ENCODE measurements at places on chromosomes 3 and 15. TPM values are rescaled to one million over a fixed set of nuclear protein-coding genes. Genes with fewer than 3 reads are reported as not detected.

DNA sequence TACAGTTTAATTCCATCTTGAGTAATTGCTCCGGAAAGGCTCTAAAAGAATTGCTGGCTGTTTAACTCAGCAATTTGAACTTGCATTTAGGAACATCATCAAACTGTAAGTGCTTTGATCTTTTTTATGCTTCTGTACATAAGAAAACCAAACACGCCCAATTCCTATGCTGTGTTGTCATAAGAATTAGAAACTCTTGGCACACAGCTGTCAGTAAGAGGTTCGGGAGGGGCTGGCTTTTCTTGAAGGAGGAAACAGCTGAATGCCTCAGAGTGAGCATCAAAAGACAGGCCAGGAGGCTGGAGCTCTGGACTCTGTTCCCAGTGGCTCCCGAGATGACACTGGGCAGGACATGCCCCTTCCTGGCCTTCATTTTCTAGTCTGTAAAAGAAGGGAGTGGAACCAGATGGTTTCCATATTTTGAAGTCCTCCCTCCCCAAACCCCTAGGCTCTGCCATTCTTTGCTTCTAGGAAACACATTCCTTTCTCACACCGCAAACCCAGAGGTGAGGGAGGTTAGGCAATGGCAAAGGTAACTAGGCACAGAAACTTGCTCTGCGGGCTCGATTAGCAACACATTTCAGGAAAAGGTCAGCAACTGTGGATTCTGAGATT is 73.7 kb upstream of the DLG1 start:
- no peak for DNase-seq

DNA sequence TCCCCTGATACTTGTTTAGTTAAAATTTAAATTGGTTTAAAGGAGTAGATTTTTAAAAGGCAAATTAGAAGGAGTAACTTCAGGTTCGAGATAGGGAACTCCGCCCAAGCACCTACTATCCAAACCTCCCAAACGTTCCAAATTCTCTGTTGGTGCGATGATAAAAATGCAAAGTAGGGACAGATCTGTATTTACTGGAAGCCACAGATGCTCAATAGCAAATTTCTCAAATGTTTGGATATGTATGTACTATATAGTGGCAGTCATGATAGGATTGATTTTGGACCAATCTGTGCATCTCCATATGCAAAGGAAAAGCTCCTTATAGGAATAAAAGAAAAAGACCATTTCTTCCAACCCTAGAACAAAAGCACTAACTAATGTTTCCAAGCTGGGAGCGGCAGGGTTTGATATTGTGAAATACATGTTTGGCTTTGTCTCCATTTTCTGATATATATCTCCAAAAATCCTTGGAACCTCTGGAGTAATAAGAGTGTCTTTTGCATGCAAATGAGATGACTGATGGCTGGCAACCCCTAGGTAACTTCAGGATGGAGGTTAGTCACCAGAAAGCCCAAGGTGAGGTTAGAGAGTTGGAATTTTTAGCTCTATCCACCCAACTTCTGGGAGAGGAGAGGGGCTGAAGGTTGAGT is 15.6 kb downstream of the RTP2 start:
- DNase-seq = no peak

GRCh38 chr3:30011237-30011803 is 595.1 kb upstream of the TGFBR2 start:
- no peak for DNase-seq

GRCh38 chr3:168457954-168458539 is 362.3 kb upstream of the GOLIM4 start:
- no peak for DNase-seq

- DNase-seq = no peak
Observed at GRCh38 chr15:99441444-99441800, 124.4 kb upstream of the MEF2A start.

CCK gene
- 3.1 TPM for total RNA-seq

TIPIN gene
- 10.0 TPM for total RNA-seq
